ENCODE measurements at places on chromosomes 3 and 15.
A peak's percentile ranks its signal among the peaks of the same experiment; 100 is the strongest.

- DNase-seq = no peak
Observed at GRCh38 chr15:46304321-46304720, 669.5 kb downstream of the SQOR start.

GRCh38 chr3:105366326-105367062, at the start of gene ALCAM:
ALCAM (plus strand) TSS chr3:105366909.
- peak; percentile 79 for DNase-seq

- peak; percentile 33 for DNase-seq
Observed at GRCh38 chr3:100709842-100710260, 557 bp downstream of the TFG start.

DNA sequence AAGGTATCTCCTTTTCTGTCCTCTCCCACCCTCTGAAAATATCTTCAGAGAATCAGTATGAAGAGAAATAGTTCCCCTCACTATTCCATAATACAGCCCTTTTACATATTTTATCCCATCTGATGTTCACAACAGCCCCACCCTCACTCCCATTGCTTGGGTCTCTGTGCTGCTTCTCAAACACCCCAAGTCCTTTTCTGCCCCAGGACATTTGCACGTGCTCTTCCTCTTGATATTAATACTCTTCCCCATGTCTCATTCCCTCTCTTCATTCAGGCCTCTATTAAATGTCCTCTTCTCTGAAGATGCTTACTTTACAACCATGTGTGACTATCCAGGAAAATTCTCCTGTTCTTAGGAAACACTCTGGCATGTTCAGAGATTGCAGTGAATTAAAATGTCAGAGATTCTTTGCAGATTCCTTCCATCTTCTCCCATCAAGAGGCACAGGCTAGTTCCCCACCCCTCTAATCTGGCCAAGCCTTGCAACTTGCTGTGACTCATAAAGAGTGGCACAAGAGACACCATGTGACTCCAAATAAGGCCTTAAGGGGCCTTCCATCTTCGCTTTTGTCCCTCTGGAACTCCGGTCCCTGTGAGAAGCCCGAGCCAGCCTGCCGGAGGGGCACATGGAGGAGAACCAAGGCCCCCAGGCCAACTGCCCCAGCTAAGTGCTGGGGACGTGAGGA, 128.5 kb downstream of the CHSY1 start:
- no peak for DNase-seq

DNA sequence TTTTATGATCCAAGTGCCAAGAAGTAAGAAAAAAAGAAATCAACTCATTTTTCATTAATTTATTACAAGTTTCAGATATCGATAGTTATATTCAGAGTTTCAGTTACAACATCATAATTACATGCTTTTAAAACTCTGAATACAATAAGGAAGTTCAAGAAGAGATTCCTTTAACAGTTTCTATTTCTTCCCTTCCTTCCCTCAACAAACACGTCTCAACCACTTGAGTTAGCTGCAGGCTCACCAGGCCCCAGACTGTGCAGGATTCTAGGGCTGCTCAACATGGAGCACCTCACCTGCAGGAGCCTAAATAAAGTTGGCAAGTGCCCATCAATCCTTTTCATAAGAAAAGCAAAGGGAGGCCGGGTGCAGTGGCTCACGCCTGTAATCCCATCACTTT, 79.2 kb upstream of the FNDC3B start:
- DNase-seq = no peak

DNA sequence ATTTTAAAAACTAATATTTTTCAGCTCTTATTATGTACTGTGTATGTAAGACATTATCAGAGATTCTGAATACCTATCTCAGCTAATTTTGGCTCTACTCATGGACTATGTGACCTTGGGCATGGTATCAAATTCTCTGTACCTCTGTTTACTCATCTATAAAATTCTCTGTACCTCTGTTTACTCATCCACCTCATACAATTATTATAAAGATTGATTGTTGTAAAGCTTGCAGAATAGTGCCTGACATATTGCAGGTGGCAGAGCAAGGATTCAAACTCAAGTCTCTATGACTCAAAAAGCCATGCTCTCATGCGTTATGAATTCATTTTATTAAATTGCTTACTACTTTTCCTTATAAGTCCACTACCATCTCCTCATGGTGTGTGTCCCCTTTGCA, 151.9 kb upstream of the ARL6 start:
- no peak for DNase-seq

DNA sequence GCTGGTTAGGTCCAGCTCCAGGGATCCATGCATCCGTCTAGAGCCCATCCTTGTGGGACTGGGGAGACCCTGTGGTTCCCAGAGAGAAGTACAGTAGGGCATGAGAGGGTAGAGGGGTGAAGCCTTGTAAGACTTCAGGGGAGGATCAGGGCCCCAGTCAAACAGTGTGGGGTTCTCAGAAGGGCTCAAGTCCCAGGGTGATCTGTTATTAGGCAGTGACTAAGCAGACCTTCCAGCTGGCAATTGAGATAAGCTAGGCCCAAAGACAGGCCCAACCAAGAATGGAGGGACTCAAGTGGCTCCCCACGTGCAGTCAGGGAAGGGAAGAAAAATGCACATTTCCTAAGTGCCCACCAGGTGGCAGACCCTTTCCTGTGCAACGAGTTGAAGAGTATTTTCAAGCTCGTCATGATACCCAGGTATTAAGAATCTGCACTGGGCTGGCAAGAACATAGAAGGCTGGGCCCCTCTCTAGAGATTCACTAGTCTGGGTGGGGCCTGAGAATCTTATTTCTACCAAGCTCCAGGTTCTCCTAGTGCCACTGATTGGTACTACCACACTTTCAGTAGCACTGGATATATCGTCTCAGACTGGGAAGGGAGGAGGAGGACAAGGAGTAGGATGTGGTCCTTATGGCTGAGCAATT, 240.8 kb downstream of the NR1D2 start:
- no peak for DNase-seq
